ENCODE measurements at places on chromosomes 1 and 21.

DNA sequence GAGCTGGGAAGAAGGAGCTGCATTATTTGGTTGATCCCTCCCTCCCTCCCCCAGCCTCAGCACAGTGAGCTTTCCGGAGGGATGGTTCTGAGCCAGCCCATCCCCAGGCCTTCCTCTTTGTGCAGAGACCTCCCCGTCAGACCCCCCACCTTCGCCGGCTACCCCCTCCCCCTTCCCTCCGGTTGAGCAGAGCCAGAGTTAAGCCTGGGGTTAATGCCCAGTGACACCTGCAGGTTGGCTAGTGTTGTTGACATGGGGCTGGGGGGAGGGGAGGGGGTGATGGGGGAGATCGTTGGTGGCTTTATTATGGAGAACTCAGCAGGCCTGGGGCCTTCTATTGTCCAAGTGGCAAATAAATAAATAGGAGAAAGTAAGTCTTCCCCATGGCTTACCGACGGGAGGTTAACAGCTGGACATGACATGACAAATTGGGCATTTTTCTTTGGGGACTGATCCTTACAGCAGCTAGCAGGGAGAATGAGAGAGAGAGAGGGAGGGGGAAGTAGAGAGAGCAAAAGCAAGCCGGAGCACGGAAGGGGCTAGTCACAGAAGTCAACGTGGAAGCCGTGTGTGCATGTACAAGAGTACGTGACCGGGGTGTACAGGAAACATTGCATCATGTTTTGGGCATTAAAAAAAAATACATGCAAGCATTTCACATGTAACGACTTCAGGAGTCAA, 131.1 kb downstream of the TMEM53 start:
- no peak for DNase-seq

DNA sequence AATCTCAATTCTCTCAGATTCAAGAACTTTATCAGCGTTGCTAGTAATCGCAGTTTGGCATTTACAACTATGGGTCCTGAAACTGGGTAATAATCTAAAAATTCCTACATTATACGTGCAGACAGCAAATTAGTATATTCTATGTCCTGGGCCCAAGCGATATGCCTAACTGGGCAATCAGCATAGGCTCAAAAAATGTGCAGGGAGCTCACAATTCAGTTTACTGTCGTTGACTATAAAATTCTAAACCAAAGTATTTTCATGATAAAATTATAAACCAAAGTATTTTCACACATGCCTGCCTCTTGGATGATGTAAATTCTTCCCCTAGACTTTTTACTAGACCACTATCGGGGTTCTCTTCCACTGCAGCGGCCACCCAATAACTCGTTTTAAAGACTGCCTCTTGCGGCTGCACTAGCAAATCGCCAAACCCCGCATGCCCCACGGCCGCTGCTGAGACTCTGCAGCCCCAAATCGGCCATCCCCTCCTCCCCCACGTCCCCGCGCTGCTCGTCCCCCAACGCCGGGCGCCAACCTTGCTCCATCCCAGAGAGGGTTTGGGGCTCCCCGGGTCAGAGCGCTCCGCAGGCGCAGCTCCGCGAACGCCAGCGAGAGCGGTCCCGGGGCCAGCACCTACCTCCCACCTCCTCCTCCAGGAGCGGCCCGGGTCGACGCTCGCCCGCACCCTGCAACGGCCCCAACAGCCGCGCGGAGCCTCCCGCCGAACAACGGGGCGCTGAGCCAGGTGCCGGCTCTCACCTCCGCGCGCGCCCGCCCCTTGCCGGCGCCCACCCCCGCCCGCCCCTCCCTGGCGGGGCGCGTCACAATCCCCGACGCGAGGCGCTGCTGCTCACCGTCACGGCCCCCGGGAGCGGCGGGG, 506 bp downstream of the SSX2IP start:
- no peak for DNase-seq

- no peak for DNase-seq
These were observed 26.0 kb downstream of the ADGRL4 start for GRCh38 chr1:78980511-78980910.

- peak; percentile 25 for DNase-seq
These were observed 1.0 kb downstream of the SLC35D1 start for GRCh38 chr1:67052741-67053534.

DNA sequence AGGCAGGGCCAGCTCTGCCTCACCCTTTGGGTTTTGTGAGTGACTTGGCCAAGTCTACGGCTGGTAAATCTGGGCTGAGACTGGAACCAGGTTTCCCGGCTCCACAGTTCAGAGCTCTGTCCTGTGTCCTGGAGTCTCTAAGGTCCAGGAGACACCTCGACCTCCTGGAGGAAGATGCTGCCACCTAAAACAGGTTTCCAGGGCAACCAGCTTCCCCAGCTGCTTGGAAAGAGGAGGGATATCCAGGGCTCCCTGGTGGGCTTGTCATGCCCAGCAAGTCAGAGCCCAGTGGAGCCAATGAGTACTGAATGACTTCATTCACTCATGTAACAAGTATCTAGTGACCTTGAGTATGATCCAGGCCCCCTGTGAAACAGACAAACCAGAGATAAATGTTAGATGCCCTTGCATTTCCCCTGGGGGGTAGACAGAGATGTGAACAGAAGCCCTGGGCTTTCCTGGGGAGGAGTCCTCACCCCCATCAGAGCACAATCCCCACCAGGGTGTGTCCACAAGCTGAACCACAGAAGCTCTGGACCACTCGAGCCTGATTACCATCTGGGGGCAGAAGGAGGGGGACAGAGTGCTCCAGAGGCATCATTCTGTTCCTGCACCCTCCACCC, 181.2 kb upstream of the RAB4A start:
- DNase-seq: no peak

GRCh38 chr1:108670131-108670773, 9.4 kb upstream of the HENMT1 start:
- DNase-seq: no peak

DNA sequence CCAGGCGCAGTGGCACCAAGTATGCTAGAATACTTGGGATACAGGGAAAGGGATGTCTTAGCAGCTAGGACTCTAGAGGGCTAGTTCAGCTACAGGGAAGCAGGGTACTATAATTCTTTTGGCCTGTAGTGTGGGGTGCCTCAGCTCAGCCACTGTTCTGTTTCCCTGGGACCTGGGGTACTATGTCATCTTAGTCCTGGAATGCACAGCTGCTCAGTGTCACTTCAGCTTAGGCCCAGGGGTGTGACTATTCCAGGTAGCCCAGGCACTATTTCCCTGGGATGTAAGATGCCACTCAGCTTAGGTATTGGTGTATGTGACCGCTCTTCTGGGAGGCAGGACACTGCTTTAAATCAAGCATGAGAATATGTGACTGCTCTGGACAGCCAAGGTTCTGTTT, 34.1 kb downstream of the RGSL1 start:
- DNase-seq: no peak

DNA sequence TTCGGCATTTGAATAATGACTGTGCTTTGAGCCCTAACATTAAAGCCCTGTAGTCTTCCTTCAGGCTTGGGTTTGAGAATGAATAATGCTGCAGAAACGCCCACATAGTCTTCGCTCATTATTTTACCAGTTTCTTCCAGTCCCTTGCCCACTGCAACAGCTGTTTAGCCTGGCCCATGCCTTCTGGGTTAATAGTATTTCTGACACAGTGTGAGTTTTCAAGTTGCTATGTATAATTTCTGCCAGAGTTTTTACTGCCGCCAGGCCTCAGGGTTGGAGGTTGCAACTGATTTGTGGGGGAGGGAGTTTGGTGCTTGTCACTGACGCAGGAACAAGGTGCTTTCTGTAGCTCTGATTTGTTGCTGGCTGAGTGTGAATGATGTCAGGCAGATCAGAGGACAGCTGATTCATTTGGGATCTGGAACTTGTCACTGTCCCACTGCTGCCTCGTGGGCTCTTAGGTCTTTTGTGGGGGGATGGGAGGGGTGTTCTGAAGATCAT, 109.8 kb downstream of the MAST2 start:
- DNase-seq: no peak

GRCh38 chr1:208085655-208086515, 158.3 kb downstream of the PLXNA2 start:
- no peak for DNase-seq

GRCh38 chr1:244801246-244801645, 34.2 kb upstream of the COX20 start:
- DNase-seq: peak; percentile 73
